GM10248 (cell line): ENCODE measurements at places on chromosomes 3 and 15.

GRCh38 chr3:177647341-177647740 lies 450.1 kb upstream of the TBL1XR1 start:
- no peak for DNase-seq

GRCh38 chr15:26807517-26808427 lies 34.9 kb upstream of the GABRB3 start:
- no peak for DNase-seq

DNA sequence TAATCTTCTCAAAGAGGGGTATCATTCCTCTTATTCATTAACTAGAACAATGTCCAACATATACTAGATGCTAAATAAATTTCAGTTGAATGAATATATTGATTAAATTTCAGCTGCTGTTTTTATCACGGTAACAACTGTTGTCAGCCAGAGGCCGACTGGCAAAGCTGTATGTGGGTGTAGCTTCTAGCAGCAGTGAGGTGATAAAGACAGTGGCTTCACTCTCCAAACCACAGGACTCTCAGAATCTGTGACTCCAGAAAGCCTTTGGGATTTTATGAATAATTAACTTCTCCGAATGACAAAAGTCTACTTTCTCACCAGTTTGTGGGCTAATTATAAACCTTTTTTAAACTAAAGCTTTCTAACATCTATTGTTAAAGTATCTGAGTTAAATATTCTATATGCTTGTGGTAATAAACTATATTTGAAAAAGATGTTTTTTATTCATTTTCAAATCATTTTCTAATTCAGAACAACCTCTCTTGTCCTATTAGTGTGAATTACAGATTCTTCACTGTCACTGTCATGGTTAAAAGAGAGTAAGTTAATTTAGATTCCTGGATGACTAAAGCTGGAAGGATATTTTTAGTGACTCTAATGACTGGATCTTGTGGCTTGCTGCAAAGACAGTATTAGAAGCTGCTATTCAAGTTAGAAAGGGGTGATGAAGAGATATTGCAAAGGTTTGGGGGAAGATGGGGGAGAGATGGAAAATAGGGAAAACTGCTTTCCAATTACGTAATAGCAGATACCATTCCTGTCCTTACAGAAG lies 796.4 kb upstream of the ARPP21 start:
- DNase-seq = no peak

- no peak for DNase-seq
These were observed 40.6 kb downstream of the RGMA start for GRCh38 chr15:93048426-93048721.

- DNase-seq = no peak
These were observed 93.0 kb downstream of the CPN2 start for GRCh38 chr3:194257916-194258668.

DNA sequence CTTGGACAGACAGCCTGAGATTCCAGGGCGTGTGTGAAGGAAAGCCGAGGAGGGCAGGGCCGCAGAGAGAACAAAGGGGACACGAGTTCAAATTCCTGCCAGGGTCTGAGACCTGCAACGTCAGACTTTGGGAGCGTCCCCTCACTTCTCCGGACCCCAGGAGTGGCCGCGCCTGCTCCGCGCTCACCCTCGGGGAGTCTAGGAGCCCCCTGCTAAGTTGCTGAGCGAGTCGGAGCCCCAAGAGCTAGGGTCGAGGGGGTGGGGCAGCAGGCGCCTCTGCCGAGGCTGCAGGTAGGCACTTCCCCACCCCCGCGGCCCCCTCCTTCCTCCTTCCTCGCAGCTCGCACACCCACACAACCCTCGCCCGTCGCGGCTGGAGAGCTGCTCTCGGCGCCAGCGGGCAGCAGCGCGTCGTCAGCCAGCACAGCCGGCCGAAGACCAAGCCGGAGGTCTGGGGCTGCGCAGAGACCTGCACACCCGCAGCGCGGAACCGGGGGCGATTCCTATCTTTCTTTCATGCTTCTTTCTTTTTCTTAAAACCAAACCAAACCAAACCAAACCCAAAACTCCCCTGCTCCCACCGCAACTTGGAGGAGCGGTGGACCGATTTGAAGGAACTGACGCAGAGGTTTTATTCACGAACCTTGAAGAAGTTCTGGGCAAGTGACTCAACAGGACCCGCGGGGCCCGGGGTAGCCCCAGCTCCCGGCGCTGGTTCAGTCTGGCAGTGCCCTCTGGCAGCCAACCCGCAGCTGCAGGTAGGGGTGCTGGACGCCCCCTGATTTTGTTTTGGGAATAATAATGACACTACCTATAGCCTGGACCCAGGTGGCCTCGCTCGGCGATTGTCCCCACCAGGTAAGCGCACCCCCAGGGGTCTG lies at the start of gene ANKRD34C:
TSS of gene ANKRD34C (plus strand) at position 352 of the 881 bp plus-strand sequence. CDS start 10,563 bp downstream, outside the sequence.
- peak; percentile 14 for DNase-seq

DNA sequence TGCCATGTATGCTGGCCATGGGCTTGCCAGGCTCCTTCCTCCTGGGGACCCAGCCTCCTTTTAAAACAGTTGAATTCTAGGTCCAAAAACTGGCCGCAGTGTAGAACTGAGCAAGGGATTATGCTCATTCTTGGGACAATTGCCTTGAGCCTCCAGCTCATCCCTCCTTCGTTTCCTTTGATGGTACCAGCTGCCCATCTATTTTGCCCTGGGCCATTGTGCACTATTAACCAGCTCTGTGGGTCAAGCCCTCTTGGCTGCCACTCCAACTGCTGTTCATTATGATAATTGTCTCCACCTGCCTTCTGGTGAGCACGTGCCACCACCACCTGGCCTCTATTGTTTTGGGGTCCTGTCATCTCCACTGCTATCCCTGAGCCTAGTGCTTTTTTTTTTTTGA lies 75.8 kb upstream of the SYN2 start:
- DNase-seq = no peak

- no peak for DNase-seq
These were observed 261.7 kb downstream of the TLE3 start for GRCh38 chr15:69836048-69836447.

- peak; percentile 20 for DNase-seq
These were observed 7.1 kb upstream of the TTC14 start for GRCh38 chr3:180594631-180595558.

DNA sequence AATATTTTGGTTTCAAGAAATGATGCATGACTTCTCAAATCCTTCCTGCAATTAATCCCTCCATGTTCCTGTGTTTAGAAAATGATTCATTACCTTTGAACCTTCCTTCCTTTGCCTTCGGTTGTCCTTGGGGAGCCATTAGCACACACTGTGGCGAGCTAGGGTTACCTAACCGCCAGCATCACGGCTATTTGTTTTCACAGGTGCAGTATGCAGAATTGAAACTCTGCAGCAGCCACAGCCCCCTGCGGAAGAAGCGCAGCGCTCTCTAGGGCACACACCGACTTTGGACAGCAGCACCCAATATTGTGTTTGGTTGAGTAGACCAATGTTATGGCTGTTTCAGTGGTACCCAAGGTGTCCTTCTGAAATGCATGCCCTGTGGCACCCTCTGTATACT lies 247.4 kb downstream of the MCTP2 start:
- no peak for DNase-seq

- no peak for DNase-seq
These were observed 710.6 kb downstream of the EDEM1 start for GRCh38 chr3:5898106-5898505.

GRCh38 chr3:160746976-160747375 lies 9.1 kb upstream of the PPM1L start:
- DNase-seq = no peak

DNA sequence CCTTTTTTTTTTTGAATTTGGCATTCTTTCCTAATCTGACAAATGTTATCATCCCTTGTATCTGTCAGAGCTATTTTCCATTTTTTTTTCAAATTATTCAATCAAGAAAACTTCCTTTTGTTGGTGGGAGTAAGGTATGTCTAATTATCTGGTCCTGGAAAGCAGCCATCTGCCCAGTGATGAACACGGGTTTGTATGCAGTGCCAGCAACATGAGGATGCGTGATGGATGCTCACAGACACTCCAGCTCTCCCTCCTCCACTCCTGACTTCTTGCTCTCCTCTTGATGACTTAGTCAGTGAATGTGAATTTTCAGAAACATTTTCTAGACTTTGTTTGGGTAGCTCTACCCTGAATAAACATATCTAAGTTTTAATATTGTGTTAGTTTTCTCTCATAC lies 79.2 kb downstream of the IL1RAP start:
- DNase-seq = no peak

GRCh38 chr3:56783644-56784447 lies 17.9 kb downstream of the ARHGEF3 start:
- DNase-seq = peak; percentile 83

GRCh38 chr15:40941068-40941527 lies 12.0 kb downstream of the DLL4 start:
- DNase-seq = no peak

- DNase-seq = no peak
These were observed 6.4 kb downstream of the GOLGA6L2 start for GRCh38 chr15:23440596-23440995.

DNA sequence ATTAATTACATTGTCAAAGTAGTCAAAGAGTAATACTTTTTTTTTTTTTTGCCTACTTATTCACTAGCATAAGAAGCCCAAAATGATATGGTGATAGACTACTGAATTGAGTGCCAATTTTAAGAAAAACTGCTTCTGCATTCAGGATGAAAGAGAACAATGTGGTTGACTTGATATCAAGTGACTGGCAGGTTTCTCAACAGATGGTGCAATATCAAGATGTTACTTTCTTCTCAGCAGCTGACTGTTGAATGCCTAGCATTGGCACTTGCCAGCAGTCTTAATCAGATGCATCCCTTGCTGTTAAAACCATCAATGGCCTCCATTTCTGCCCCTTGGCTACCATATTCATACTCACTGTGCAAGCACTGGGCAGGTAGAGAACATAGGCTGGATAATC lies 863.2 kb downstream of the GBE1 start:
- no peak for DNase-seq

DNA sequence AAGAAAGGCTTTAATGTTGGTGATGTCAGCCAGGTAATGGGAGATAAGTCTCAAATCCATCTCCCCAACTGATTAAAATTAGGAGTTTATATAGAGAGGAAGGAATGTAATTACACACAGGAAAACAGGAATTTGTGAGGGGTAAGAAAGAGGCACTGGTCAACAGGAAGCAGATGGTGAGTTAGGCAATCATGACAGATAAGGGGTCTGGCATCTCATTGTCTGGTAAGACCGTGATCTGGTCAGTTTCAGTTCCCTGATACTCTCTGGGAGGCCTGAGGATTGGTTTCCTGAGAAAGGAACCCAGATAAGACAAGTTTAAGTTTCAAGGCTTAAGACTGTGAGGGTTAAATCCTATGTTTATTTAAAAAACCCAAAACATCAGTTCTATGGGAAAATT lies 414.7 kb upstream of the ARRDC4 start:
- DNase-seq = no peak

GRCh38 chr3:4358273-4358672 lies 55.1 kb downstream of the SETMAR start:
- DNase-seq = no peak
